Non-pigmented ciliary epithelial cell (primary cell): ENCODE measurements at places on chromosomes 5 and 9.

DNA sequence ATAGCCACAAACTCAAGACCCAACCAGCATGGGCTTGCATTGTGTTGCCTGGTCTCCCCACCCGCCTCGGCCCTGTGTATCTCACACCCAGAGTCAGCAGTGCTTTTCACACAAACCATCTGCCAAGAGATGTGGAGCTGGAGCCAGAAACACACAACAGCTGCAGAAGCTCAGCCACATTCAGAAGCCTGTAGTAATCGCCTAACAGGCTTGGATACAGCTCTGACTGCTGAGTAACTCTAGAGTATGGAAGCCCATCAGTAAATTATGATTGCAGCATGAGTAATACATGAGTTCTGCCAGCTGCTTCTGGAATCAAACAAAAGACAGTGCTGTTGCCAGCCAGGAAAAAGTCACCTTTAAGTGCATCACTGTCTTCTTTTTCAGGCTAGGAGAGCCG lies 16.0 kb downstream of the TEK start:
- DNase-seq = peak; percentile 89

DNA sequence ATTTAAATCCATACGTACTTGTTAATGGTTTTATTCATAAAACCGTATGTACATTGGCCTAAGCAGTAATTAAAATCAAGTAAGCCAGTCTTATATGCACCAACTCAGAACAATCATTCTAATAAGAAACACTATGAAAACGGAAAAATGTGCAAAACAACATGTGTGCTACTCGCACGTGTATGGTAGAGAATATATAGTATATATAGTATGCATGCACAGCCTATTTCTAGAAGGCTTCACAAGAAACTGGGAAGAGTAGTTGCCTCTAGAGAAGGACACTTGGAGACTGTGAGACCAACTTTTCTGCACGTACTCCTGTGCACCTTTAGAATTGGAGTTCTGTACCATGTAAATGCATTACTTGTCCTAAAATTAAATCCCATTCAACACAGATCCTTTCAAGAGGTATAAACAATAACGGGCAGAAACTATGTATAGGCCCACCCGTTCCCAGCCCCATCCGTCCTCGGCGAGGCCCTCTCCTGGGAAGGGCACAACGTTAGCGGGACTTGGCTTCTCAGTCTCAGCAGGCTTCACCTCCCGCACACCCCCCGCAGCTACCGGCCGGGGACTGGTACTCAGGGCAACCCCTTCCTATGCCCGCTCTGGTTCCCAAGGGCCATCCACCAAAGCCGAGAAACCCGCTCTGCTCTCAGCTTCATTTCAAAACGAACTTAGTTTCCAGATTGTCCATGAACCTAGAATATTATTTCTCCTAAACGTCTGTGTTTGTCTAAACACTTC lies 2.0 kb downstream of the CDC14B start:
- DNase-seq = no peak

DNA sequence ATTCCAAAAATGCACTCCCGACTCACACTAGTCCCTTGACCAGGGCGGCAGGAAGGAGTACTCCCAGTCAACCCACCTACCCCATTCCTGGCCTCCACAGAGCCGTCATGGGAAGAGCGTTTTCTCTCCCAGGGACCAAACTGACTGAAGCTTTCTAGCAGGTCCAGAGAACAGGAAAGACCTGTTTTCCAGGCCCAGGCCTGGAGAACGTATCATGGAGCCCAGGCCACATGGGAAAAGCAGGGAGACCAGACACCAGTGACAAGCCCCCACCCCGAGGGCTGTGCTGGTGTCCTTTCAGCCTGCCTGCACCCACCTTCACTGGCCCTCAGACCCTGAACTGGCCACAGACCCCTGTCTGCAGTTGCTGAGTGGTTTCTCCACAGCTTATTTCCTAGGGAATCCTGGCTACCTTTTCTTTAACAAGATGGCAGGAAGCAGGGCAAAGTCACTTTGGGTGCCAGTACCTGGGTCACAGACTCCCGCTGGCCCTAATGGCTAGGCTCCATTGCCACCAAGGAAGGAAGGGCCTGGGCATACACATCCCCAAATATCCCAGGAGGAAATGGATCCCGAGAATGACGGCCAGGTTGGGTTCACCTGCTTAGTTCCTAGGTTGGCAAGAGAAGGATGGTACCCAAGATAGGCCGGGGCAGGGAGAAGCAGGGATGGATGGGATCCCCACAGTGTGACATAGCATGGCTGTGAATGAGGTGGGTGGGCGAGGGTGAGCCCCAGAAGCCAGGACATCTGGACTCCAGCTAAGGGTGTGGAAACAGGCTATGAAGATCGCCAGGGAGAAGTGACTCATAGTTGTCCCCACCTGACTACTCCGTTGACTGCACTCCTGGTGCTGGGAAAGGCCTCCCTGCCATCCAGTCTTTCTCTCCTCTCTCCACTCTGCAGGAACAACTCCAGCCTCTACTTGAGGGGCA lies 12.2 kb downstream of the CCNI2 start:
- no peak for DNase-seq

DNA sequence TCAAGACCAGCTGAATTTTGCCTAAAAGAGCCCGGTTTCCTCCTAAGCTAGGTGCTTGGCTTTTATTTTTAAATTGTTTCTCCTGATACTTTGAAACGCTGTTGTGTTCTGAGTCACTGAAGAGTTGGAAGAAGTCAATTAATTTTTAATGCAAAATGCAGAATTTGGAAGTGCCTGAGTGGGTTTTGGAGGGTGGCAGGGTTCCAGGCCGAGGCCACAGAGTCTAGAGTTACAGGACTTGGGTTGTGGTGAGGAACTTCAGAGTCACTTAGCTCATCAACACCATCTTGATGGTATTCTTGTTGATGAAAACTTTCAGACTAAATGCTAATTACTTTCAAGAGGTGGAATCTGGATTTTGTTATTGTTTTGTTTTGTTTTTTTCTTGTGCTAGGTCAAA lies 130.6 kb downstream of the PDZD2 start:
- no peak for DNase-seq

GRCh38 chr5:169202969-169203368 lies 98.0 kb downstream of the SLIT3 start:
- DNase-seq = no peak
